Stimulated activated CD4-positive, alpha-beta T cell treated with anti-CD3 and anti-CD28 coated beads, Interleukin-1b, Interleukin-23, amount 100 ng/mL, for 1 hour (primary cell): ENCODE measurements at places on chromosomes 2 and 18.

- no peak for DNase-seq
Measured at GRCh38 chr2:137776697-137777096, 187.6 kb upstream of the HNMT start.

- DNase-seq, result no peak
Measured at GRCh38 chr2:71905205-71905604, 242.5 kb downstream of the CYP26B1 start.

DNA sequence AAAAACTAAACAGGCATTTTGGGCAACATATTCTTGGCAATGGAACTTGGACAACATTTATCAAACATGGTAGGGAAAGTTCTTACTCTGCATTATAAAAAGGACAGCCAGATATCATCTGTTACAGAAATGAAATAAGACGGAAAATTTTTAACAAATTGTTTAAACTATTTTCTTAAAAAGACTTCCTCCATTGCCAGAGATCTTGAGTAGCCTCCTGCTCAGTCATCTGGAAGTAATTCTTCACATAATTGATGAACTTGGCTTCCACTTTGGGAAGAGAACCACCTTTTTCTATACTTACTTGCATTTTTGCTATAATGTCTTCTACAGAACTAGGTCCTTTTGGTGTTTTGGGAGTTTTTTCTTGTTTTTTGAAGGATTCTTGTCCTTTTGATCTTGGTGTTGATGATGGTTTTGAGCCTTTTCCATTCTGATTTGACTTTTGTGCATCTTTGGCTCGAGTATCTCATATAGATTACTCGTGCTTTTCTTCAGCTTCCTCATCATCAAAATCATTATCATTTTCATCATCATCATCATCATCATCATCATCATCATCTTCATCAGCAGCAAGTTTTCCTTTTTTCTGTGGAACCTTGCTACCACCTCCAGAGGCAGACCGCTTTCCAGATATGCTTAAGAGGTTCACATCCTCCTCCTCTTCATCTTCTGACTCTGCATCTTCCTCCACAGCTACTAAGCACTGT lies 66.2 kb downstream of the CD28 start:
- DNase-seq, result no peak

GRCh38 chr2:129894616-129895015 lies 84.8 kb upstream of the RAB6C start:
- DNase-seq, result no peak

DNA sequence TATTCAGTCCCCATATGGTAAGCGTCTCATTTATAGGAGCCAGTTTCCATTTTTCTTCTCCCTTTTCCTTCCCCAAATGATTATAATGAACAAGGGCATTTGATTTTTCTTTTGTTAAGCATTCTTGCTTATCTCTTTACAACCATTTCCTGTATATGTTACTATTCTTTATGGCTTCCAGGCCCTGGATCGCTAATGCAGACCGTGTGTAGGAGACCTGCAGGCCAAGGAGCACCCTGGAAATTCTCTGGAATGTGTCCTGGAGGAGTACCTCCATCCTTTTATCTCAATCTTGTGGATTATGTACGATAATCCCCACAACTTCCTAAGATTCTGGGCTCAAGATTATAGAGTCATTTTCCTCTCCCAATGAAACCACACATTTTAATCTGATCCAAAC lies 439.6 kb upstream of the MMADHC start:
- no peak for DNase-seq

GRCh38 chr2:4715065-4715464 lies 977.1 kb upstream of the SOX11 start:
- no peak for DNase-seq

DNA sequence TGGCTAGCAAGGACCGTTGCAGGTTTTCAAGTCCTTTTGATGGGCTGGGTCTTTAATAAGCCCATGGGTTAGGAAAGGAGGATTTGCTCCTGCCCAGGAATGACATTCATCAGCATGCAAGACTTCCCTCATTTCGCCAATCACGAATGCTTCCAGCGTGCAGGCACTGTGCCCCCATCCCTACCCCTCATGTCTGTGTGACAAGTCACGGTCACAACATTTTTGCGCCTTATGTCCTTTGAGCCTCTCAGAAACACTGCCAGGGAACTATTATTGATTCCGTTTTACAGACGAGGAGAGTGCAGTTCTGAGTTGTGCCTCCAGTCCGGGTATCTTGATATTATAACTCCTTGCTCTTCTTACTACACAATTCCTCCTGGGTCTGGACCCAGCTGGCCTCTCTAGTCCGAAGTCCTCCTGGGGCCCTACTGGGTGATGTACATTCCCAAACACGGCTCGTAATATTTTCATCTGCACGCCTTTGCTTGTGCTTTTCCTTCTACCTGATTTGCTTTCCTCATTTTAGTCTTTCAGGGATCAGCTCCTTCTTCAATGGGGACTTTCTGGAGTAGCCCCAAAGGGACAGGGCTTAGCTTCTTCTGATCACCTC lies 101.8 kb upstream of the MYCN start:
- DNase-seq, result no peak

DNA sequence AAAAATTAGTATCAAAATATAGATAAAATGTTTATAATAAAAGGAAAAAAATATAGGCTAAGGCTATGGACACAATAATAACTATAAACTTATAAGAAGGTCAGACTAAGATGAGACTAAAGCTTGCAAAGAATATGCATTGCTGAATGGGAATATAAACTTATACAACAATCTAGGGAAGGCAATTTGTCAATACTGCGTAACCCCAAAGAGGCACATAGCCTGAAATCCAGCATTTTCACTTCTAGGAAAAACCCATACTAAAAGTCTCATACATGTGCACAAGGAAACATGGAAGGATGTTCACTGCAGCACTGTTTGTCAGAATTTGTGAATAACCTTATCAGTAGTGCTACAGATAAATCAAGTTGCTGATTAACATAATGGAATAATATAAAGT lies 45.5 kb downstream of the FANCL start:
- no peak for DNase-seq

DNA sequence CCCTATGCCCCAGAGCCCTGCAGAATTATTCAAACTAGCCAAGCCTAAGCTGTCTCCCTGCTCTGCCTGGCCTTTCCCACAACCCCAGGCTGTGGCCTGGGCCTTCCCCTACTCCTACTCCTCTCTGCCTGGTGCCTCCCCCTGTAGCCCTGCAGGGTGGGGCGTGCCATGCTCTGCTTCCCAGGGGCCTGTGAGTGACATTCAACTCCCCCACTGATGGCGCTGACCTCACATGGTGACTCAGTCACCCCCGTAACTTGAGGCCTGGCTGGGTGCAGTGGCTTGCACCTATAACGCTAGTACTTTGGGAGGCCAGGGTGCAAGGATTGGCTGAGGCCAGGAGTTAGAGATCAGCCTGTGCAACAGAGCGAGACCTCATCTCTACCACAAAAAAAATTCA lies 60.6 kb downstream of the KIF1A start:
- DNase-seq, result no peak

- no peak for DNase-seq
Measured at GRCh38 chr2:189960346-189960745, 102.2 kb downstream of the MSTN start.

- no peak for DNase-seq
Measured at GRCh38 chr2:135255208-135255607, 203.1 kb downstream of the RAB3GAP1 start.

GRCh38 chr2:168718622-168719021 lies 83.8 kb upstream of the NOSTRIN start:
- DNase-seq, result no peak

GRCh38 chr18:8607776-8608742 lies 1.2 kb upstream of the RAB12 start:
- no peak for DNase-seq
